ENCODE measurements at places on chromosomes 13 and 19.

GRCh38 chr13:95245071-95245470 is 56.2 kb downstream of the ABCC4 start:
- DNase-seq: no peak

- DNase-seq: no peak
Measured at GRCh38 chr13:49810567-49811526, 18.4 kb upstream of the KPNA3 start.

GRCh38 chr13:22770891-22771290 is 409.9 kb upstream of the SGCG start:
- no peak for DNase-seq

GRCh38 chr19:51799034-51799773 is 4.2 kb downstream of the FPR3 start:
- DNase-seq: no peak

GRCh38 chr13:29587645-29588044 is 7.8 kb downstream of the SLC7A1 start:
- DNase-seq: no peak

DNA sequence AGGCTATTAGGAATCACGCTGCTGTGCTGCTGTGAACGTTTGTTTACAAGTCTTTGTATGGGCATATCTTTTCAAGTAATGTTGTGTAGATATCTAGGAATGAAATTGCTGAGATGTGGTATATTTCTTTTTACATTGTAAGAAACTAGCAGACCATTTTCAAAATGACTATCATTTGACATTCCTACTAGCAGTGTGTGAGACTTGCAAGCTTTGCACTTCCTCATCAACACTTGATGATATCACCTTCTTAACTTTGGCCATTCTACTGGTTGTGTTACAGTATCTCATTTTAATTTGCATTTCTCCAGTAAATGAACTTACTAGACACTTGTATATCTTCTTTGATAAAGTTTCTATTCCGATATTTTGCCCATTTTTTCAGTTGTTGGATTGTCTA is 12.1 kb downstream of the METTL21C start:
- no peak for DNase-seq

DNA sequence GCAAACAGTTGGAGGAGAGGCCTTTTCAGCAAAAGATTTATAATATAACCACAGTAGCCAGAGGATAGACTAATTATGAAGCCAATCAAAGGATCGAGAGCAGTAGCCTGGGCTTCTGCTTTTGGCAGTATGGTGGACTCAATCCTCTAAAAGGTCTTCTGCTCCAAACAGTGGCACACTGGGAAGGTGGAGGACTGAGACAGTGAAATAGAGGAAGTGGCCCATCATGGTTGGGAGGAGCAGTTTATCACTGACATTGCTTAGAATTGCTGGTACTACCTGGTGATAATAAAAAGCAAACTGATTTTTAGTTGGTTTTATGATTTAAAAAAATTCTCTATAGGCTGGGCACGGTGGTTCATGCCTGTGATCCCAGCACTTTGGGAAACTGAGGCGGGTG is 20.9 kb upstream of the PLAUR start:
- no peak for DNase-seq

DNA sequence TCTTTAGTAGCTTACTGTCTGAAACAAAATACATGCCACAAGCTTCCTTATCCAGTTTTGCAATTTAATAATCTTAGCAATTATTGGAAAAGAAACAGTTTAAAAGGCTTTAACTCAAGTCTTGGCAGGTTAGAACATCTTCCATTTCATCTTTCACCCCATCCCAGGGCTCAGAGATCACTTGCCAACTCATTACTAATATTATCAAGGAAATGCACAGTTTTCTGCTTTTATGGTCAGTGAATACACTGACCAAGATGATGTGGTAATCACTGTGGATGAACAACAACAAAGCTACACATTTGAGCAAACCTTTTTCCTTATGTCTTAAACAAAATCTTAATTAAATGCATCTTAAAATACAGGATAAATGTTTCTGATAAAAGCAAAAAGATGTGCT is 48.0 kb upstream of the ITM2B start:
- DNase-seq: no peak

DNA sequence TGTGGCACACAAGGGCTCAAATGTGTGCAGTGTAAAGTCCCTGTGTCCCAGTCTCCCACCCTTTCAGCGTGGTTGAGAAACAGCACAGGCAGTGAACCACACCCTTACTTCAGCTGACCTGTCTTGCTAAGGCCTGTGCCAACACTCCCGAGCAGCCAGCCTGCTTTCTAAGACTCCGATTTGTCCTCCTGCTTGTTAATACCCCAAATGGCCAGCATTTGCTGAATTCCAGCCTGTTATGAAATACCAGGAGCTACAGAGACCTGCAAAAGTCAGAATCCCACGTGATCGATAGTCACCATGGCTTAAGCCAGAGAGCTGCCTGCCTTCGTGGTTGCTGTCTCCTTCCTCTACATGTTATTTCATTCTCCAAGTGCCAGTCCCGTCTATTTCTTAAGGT is 200.5 kb downstream of the FGF9 start:
- DNase-seq: no peak

DNA sequence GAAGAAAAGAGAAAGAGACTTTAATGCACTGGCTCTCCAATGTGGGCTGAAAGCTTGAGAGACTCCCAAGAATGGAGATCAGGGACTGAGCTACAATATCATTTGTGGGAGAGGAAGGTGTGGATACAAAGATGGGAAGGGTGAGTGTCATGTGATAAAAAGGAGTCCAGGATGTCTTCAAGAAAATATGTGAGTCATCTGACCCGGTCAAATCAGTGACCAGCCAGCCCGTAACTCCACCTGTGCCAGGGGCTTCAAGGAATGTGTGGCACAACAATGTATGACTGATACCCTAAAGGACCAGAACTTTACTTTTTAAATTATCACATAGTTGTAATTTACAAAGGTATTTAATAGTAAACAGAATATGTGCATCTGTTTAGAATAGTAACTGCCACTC is 97.2 kb downstream of the DOCK9 start:
- no peak for DNase-seq

GRCh38 chr13:54449922-54450321 is 1421.3 kb downstream of the OLFM4 start:
- no peak for DNase-seq

DNA sequence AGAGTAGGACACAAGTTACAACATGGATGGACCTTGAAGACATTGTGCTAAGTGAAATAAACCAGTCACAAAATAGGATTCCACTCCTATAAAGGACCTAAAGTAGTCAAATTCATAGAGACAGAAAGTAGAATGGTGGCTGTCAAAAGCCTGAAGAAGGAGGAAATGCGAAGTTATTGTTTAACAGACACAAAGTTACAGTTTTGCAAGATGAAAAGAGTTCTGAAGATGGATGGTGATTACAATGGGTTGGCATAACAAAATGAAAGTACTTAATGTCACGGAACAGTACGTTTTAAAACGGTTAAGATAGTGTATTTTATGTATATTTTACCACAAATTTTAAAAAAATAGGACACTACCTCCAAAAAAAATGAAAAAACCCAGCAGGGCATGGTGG is 34.8 kb downstream of the FOXO1 start:
- DNase-seq: no peak

- DNase-seq: no peak
Measured at GRCh38 chr19:3518659-3519058, 12.5 kb downstream of the FZR1 start.

DNA sequence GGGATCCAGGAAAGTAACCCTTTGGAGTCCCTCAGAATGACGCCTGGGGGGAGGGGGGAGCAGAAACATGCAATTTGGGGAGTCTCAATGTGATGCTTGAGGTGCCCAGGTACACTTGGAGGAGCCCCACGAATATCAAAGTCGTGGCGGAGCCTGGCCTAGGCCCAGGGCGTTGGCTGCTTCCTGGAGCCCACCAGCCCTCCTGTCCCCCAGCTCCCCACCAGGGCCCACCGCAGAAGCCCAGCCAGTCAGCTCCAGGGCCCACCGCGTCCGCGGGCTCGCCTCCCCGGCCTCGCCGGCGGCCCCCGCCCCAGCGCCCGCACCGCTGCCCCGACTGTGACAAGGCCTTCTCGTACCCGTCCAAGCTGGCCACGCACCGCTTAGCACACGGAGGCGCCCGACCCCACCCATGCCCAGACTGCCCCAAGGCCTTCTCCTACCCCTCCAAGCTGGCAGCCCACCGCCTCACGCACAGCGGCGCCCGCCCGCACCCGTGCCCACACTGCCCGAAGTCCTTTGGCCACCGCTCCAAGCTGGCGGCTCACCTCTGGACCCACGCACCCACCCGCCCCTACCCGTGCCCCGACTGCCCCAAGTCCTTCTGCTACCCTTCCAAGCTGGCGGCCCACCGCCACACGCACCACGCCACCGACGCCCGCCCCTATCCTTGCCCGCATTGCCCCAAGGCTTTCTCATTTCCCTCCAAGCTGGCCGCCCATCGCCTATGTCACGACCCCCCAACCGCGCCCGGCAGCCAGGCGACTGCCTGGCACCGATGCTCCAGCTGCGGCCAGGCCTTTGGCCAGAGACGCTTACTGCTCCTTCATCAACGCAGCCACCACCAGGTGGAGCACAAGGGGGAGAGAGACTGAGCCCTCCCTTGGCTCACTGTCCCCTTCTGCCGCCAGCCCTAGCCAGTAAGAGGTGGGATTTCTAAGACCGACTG is 2.1 kb downstream of the ZNF575 start:
- DNase-seq: no peak

GRCh38 chr13:47901441-47901840 is 99.6 kb downstream of the SUCLA2 start:
- no peak for DNase-seq
